Ovary (tissue), 10 donors: ENCODE measurements at places on chromosomes 6 and 20.

DNA sequence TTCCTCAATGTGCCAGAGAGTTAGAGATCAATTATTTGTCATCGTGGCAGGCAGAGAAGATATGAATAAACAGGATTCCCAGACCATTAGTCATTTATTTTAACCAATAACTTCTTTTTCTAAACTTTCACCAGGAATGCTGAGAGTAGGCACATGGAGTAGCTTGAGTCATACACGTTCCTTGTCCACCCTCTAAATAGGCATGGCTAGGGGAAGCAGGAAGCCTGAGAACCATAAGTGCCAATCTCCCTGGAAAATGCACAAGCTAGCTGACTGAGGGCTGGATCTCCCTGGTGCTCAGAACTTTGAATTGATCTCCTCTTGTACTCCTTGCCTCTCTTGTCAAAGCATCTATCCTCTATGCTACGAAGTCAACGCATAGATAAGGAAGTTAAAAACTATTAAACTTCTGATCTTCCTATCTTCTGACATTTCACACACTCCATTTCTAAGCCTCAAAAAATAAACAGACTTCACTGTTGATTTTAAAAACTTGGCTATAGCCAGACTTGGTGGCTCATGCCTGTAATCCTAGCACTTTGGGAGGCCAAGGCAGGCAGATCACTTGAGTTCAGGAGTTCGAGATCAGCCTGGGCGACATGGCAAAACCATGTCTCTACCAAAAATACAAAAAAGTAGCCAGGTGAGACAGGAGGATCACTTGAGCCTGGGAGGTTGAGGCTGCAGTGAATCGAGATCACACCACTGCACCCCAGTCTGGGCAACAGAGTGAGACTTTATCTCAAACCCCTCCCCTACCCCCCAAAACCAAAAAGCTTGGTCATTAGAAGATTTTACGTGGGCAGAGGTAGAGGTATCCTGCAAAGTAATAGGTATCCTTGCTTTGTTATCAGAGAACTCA is 11.8 kb downstream of the ADTRP start:
- DNase-seq, result no peak

DNA sequence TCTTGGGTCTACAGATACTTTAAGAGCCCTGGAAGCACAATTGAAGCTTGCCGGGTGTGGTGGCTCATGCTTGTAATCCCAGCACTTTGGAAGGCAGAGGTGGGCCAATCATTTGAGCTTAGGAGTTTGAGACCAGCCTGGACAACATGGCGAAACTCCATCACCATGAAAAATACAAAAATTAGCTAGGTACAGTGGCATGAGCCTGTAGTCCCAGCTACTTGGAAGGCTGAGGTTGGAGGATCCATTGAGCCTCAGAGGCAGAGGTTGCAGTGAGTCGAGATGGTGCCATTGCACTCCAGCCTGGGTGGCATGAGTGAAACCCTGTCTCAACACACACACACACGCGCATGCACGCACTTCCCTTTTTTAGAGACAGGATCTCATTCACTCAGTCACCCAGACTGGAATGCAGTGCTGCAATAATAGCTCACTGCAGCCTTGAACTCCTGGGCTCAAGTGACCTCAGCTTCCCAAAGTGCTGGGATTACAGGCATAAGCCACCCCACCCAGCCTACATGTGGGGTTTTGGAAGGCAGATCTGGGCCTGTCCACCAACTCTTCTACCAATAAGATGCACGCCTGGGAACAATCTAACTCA is 182.5 kb upstream of the JARID2 start:
- no peak for DNase-seq

DNA sequence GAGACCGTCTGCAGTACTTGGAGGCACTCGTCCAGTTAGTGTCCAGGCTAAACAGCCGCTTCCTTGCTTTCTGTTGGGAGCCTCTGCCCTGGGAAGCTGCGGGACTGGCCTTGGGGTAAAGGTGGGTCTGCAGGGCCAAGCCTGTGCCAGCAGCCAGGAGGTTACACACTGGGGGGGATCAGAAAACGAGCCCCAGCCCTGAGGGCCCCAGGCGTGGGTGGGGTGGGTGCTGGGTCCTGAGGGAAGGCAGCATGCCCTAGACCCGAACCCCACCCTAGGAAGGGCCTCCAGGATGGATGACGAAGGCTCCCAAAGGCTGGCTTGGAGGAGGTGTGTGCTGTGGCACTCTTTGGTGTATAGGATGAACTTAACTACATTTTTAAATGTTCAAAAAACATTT is 335.2 kb downstream of the ZFAND3 start:
- DNase-seq, result no peak

DNA sequence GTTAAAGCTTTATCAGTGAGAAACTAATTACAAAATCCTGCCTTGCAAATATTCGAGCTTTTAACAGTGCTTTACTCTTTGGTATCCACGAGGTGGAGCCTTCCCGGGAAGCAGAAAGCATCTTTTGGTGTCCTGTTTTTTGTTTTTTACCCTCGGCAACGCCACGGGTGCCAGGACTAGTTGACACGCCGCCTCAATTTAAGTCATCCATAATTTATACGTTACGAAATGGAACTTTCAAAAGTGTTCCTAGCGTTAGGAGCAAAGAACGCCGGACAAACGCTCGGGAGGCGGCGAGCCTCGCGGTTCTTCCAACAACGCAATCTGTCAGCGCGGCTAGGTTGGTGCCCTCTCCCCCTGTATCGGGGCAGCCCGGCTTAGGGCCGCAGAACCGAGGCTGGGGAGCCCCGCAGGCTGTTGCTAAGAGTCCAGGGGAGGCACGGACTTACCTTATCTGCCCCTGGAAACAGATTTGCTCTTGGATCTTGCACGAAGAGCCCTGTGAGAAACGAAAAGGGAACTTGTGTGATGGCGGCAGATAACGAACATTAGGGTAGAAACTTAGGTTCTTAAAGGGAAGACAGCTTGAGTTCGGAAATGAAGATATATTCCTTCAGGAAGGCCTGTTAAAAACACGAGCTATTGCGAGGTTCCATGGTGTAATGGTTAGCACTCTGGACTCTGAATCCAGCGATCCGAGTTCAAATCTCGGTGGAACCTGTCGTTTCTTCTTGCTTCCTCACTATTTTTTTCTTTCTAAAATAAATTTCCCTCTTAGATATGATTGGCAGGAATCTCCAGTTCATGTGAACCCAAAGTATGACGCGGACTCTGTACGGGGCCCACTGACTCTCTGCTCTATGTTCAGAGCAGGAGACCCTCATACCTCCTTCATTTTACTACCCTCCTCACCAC is 46.2 kb upstream of the ZNF184 start:
- peak; percentile 63 for DNase-seq

DNA sequence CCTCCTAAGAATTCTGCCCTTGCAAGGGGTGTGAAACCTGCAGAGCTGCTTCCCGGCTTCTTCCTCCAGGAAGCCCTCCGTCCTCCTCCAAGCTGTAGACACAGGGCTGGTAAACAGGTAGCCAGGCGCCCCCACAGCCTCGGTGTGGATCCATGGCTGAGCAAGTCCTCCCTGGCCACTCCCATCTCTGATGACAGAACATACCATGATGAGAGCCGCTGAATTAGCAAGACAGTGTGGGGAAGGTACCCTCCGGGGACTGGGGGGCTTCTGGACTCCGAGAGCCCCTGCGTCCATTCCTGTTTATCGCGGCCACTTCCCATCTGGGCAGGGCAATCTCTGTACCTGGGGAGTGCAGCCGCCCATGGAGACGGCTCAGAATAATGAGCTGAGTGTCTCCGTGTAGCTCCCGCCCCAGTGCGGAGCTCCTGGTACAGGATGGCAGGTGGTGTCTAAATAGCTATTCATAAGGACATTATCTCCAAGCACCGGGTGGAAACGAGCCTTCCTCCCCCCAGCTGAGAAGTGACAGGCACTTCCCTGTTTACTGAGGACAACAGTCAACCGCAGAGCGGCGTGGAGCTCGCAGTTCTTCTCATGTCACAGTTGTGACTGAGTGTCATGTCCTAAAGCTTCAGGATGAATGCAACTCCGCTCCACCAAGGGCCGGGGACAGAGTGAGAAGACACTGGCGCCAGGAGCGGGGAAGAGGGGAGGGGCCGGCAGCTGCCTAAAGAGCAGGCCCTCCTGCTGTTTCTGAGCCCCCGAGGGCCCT is 22.7 kb upstream of the NTSR1 start:
- DNase-seq, result no peak

DNA sequence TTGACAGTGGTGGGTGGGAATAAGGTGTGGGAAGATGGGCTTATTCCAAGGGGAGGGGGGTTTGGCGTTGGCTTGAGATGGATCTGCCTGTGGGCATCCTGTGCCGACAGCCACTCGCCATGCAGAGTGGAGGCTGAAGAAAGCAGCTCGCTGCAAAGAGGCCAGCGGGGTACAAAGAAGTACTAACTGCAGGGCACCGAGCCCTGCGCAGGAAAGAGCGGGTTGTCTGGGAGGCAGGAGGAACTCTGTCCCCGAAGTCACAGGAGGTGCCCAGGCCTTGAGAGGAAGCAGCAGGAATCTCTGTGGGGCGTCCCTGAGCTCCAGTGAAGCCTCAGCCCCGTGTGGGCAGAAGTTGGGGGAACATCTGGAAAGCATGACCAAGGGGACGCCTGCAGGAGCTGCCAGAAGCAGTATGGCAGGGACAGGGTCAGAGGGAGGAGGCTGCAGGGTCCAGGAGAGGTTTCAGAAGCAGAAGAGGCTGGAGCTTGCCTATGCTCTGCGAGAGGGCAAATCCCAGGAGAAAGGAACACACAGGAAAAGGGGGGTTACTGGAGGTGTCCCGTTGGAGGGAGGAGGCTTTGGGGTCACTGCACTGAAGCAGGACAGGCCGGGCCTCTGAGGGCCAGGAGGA is 77.2 kb downstream of the THBS2 start:
- DNase-seq, result no peak

DNA sequence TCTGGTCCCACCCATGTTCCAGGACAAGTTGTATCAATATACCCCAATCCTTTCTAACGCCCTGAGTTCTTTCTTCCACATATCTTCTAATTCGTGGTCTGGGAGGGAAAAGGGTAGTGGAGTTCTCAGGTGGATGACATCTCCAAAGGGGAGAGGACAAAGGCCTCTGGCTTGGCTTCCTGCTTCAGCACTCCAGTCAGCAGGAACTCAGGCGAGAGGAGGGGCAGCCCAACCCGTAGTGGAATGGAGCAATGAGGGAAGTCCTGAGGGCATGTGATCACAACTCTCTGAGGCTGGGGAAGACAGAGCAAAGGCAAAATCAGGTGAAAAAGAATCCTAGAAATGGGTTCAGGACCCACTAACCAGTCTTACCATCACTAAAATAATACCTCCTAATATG is 9.6 kb upstream of the NRM start:
- DNase-seq, result no peak

DNA sequence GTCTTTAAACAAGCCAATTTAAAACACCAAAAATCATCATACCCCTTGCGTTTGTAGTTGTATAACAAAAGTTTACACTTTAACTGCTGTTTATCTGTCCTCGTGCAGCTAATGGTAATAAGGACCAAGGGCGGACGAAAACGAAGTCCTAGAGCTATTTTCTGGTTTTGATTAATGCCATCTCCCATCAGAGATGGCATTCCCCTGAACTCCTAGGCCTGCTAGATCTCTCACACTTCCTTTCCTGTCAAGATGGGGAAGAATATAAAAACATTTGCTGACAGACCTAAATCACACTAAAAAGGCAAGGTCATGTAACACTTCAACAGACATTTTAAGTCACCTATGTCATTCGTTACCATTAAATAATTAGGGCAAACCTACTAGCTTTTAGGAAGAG is 9.5 kb downstream of the DEK start:
- DNase-seq, result no peak

GRCh38 chr6:155352811-155353210 is 38.5 kb upstream of the TFB1M start:
- no peak for DNase-seq

GRCh38 chr6:11614534-11615213 is 77.1 kb downstream of the TMEM170B start:
- DNase-seq, result no peak

GRCh38 chr6:90764001-90764400 is 177.1 kb upstream of the MAP3K7 start:
- DNase-seq, result no peak

DNA sequence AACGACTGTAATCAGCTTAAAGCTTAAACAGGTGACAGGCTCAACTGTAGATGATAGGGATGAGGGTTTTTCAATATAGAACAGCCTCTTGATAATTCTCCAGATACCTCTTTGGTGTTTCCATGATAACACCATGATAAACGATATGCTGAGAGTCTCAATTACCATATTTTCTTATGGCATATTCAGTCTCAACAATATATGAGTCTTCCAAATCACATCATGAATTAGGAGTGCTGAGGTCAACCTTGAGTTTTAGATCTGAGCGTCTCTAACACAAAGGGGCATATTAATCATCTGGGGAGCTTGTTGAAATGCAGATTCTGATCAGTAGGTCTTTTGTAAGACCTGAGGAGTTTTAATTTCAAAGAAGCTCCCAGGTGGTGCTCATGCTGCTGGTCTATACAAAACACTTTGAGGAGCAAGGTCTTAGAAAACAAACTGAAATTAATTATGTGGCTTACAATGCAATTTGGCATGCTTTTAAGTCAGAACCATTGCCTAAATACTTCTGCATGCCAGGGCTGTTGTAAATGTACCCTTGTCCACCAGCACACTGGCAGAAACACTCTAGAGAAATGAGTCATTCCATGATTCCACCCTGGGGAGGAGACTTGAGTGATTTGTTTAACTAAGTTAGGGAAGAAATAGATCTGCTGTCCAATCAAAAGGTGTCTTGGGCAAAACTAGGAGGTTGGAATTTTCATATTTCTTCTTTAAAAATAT is 49.6 kb downstream of the PTCHD4 start:
- no peak for DNase-seq

- DNase-seq, result no peak
Observed at GRCh38 chr6:163900570-163900969, 486.1 kb downstream of the QKI start.
